ENCODE measurements at places on chromosomes 7 and 10.

- no peak for DNase-seq
Observed at GRCh38 chr10:119663866-119664698, 12.9 kb downstream of the BAG3 start.

DNA sequence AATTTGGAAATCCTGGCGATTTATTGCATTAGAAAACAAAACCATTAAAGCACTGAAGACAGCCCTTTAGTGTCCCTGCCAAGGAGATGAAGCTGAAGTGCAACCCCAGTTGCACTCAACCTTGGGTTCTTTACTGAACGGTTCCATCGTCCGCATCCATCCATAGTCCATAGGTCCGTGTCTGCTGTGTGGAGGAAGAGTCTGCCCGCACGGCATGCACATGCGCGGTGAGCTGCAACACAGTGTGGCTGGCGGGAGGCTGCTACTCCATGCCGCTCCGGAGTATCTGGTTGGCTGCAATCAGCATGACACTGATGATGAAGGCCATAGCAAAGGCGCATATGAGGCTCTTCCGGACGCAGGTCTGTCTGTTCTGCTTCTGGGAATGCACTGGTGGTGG is 624.6 kb downstream of the CALN1 start:
- no peak for DNase-seq

- DNase-seq = no peak
Observed at GRCh38 chr10:26621889-26622711, 75.4 kb upstream of the PDSS1 start.

DNA sequence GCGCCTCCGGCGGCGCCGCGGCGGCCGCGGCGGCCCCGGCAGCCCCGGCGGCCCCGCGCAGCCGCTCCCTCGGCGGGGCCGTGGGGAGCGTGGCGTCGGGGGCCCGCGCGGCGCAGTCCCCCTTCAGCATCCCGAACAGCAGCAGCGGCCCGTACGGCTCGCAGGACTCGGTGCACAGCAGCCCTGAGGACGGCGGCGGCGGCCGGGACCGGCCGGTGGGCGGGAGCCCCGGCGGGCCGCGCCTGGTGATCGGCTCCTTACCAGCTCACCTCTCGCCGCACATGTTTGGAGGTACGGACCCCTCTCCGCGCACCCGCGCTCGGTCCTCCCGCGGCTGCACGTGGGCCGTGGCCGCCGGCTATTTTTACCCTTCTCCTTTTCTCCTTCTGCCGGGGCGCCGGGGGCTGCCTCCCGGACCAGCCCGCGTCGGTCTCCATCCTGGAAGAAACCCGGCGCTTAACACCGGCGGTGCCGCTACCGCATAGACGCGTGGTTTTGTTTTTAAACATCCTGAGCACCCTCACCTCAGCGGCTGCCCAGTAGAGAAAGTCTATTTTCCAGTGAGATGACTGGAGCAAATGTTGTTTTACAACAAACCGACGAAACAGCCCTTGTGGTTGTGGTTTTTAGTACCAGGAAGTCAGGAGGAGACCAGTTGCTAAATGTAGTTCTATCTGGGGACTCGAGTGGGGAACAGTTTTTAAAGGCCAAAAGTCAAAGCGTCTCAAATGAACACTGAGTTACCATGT is 1.3 kb downstream of the ZNRF2 start:
- DNase-seq = peak; percentile 12

- no peak for DNase-seq
Observed at GRCh38 chr7:155450558-155450969, 7.4 kb upstream of the EN2 start.

DNA sequence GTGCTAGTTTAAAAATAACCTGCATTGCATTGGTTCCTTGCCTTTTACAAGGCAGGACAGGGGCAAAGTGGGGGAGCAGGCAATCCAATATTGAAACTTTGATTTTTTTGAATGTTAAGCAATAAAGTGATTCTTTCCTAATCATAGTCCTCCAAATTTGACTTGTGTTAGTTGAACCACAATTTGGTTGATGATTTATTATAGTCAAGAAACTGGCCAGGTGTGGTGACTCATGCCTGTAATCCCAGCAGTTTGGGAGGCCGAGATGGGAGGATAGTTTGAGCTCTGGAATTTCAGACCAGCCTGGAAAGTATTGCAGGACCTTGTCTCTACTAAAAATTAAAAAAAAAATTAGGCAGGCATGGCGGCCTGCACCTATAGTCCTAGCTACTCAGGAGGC is 27.9 kb upstream of the ABLIM1 start:
- no peak for DNase-seq

DNA sequence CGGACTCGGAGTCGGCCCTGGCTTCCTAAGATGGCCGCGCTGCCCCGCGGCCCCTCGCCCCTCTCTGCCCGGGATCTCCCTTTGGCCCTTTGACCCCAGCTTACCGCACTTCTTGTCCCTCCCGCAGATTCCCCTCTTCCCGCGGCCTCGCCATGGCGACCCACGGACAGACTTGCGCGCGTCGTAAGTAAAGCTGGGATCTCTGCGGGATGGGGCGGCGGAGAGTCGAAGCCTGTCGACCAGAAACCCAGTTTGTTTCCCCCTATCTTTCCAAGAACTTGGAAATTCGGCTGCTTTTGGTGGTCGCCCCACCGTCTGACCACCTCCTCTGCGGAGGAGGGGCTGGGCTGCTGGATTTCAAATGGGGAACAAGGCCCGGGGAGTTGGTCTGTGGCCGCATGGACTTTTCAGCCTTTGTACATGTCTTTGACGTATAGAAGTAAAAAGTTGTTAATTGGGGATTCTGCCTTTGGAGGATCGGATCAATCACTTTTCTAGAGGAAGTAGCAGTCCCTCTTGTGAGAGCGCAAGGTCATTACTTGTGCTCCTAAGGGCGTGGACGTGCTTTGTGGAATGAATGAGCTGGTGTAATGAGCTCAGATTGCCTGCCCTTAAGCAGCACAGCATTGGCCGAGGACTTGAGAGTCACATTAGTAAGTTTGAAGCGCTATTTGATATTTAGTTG is 553 bp downstream of the VDAC2 start:
- no peak for DNase-seq

DNA sequence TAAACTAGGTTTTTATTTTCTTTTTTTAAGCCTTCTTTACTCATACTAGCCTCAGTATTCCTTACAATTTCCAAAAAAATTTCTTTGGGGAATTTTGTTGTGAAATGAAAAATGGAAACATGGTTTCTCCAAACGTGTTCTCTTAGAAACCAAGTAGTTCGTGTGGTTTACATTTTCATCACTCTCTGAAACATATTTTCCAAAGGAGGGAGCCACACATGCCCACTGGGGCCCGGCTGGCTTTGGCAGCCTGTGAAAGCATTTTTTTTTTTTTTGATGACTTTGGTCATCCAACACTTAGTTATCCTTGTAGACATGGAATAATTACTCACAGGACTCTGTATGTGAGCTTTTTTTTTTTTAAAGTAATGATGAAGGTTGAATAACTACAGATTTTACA is 169.6 kb downstream of the C7orf25 start:
- DNase-seq = no peak

Measured in NCI-H1105 (cell line).